ENCODE measurements at places on chromosomes 12 and 14. TPM values are rescaled to one million over a fixed set of nuclear protein-coding genes. Genes with fewer than 3 reads are reported as not detected.

CMA1 gene
- not detected for total RNA-seq

GRCh38 chr14:23550131-23550811 is 1.3 kb downstream of the ZFHX2 start:
- no peak for DNase-seq

PDZRN4 gene
- not detected for total RNA-seq

DNA sequence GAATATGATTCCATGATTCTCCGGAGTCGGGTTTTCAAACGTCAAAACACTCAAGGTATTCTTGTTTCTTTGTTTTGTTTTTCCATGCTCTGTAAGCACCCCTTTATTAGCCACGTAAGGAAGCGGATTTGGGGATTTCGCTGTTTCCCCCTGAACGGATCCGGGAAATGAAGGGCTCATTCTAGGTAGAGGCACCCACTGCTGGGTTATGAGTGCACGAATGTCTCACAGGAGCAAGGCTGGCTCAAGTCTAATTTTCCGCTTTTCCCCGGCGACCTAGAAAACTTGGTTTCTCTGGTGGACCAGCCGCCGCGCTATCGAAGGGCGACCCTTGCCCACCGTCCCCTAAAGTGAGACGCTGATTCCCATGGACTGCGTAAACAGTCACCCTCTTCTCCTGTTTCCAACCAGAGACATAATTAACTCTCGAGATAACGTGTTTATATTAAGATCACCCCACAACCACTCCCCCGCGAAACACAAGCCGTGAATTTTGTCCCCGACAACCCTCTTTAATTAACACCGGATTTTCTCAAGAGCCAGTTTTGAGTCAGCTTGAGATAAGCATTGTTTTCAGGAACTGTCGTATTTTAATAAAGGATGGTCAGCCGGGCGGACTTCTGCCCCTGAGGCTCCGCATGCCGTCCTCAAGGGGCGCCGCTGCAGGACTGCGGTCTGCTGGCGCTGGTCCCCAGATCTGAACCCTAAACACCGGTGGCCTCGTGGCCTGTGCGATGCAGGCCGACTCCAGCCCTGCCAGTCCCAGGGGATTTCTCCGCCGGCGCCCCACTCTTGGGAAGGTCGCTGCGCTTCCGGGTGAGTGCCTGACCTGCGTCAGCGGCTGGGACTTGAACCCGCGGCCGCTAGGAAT is 515 bp upstream of the ABCC9 start:
- DNase-seq: no peak

DNA sequence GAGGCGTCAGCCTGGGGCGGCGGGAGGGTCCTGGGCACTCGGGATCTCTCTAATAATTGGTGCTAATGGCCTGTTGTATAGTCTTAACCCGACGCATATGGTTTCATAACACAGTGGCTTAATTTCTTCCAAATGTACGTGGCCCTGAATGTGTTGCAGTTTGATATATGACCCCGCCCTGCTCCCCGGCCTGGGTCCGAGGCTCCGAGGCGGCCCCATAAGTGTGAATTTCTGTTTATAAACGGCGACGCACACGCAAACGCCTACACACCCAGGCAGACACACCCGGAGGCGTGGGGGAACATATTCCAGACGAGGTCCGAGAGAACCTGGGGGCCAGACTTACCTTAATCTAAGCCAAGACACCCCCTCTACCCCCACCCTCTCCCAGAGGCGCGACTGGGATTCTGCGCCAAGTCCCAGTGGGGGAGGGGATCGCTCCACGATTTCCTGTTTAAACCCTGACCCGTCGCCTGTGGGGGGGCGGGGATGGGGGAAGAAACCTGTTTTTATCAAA is 9.7 kb upstream of the HOXC6 start:
- no peak for DNase-seq

- no peak for DNase-seq
Measured at GRCh38 chr14:61662437-61663311, 32.6 kb upstream of the HIF1A start.

- no peak for DNase-seq
Measured at GRCh38 chr12:91072931-91073330, 15.1 kb upstream of the KERA start.

DNA sequence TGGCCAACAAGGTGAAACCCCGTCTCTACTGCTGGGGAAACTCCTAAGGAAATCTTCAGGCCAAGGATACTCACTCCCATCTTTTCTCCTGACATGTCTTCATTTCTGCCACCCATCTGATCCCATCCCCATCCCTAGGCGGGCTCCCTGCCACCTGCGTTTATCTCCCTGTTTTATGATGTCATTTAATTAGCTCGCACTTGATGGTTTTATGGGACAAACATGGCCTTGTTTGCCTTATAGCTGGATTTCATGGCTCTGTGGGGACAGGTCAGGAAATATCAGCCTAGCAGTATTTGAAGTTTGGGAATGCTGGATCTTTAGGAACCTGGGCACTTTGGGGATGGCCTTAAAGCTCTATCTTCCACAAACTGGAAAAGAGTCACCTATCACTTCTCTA is 88.5 kb upstream of the CISTR start:
- DNase-seq: no peak

VASH1 gene
- 5.2 TPM for total RNA-seq

TTC8 gene
- total RNA-seq: 12.4 TPM

CHPT1 gene
- 78.3 TPM for total RNA-seq

SLC4A8 gene
- total RNA-seq: 18.8 TPM

GRCh38 chr12:3246253-3246652 is 169.1 kb downstream of the TSPAN9 start:
- no peak for DNase-seq

DNA sequence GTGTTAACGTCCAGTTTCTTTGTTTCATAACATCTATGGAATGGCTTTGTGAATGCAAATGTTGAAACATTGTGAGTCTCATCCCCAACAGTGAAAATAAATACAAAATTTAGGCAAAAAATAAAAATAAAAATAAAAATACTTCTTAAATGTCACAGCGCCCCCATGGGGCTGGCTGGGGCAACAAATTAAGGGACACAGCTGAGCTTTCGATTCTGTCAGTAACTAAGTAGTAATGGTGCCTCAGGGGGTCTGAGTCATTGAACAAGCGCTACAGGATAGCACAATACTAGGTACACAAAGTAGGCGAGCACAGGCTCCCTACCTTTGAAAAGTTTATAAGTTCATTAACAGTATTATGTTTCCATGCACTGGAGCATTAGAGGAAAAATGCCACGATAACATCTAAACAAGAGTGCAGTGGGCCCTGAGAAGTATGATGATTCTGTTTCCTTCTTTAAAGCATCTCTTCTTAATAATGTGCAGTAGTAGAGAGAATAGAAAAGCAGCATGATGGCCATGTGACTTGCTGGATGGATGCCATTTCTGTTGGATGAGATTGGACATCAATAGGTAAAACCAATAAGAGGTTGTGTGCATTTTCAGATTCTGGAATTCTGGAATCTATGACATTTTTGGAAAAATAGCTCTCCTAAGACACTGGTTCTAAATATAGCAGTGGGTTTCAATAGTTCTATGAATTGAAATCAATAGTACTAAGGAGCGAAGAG is 667.2 kb downstream of the DIO2 start:
- DNase-seq: no peak

GRCh38 chr14:66628636-66629035 is 120.7 kb downstream of the GPHN start:
- no peak for DNase-seq

DNA sequence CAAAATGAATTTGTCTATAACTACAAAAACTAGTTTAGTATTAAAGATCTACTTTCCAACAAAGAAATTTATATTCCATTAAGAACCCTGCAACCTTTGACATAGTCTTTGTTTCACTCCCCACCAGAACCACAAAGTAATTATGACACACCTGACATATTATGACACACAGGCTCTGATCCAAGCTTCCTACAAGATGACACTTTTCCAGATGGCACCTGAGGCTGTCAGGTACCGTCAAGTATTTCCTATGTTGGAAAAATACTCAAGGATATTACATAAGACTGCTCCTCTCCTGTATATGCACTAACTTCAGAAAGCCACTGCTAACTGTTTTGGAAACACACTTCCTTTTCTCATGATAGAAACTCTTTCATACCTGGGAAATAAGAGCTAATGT is 38.9 kb downstream of the STXBP6 start:
- no peak for DNase-seq
